ENCODE measurements at places on chromosomes 6 and 20. TPM values are rescaled to one million over a fixed set of nuclear protein-coding genes. Genes with fewer than 3 reads are reported as not detected.

- H3K4me1 ChIP-seq = peaks cover 21% of the 10 kb centered on the region
- no peak overlapping the region for H3K27ac ChIP-seq
- H3K4me3 ChIP-seq = peak overlapping the region; percentile 88
- DNase-seq = no peak
- H3K27me3 ChIP-seq = peaks cover 2% of the 10 kb centered on the region
These were observed 898 bp downstream of the LAMA4 start for GRCh38 chr6:112253498-112253840.

- DNase-seq = no peak
- peaks cover 6% of the 10 kb centered on the region for H3K4me1 ChIP-seq
- H3K27ac ChIP-seq = no peak overlapping the region
- H3K27me3 ChIP-seq = no peaks in the 10 kb centered on the region
- H3K4me3 ChIP-seq = no peak overlapping the region
- no peaks in the 10 kb centered on the region for H3K36me3 ChIP-seq
These were observed 38.1 kb downstream of the TBPL1 start for GRCh38 chr6:133991096-133991593.

- H3K4me3 ChIP-seq = no peak overlapping the region
- no peaks in the 10 kb centered on the region for H3K27me3 ChIP-seq
- H3K4me1 ChIP-seq = no peaks in the 10 kb centered on the region
- no peak overlapping the region for H3K27ac ChIP-seq
- no peak for DNase-seq
These were observed 22.2 kb downstream of the PGBD1 start for GRCh38 chr6:28303570-28303969.

- H3K27ac ChIP-seq = no peak overlapping the region
- H3K4me1 ChIP-seq = peaks cover 5% of the 10 kb centered on the region
- H3K36me3 ChIP-seq = peaks cover 5% of the 10 kb centered on the region
- no peak for DNase-seq
- H3K4me3 ChIP-seq = no peak overlapping the region
These were observed 317.1 kb downstream of the ESR1 start for GRCh38 chr6:152124429-152125074.

- no peak for DNase-seq
- no peaks in the 10 kb centered on the region for H3K36me3 ChIP-seq
- peaks cover 1% of the 10 kb centered on the region for H3K27me3 ChIP-seq
- H3K27ac ChIP-seq = no peak overlapping the region
- no peak overlapping the region for H3K4me3 ChIP-seq
- peaks cover 11% of the 10 kb centered on the region for H3K4me1 ChIP-seq
These were observed 19.0 kb downstream of the ZBP1 start for GRCh38 chr20:57601211-57601570.

DNA sequence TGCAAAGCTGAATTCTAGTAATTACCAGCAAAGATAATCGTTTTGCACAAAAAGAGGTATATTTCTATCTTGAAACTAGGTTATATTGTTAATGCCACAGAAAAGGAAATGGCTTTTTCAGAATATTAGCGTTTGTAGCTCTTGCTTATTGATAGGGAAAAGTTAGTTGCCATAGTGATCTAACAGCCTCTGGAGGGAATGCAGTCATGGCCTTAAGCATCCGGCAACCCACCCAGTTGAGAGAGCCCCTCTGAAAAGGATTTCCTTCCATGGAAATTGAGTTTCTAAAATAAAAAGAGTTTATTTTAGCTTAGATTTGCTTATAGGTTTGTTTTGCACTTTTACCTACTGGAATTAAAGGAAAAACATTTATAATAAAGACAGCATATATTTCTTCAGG lies 224.5 kb downstream of the BCKDHB start:
- DNase-seq = no peak
- H3K27me3 ChIP-seq = no peaks in the 10 kb centered on the region
- H3K27ac ChIP-seq = peak overlapping the region; percentile 65
- H3K4me1 ChIP-seq = peaks cover 3% of the 10 kb centered on the region

- no peak overlapping the region for H3K27ac ChIP-seq
- H3K36me3 ChIP-seq = no peaks in the 10 kb centered on the region
- H3K4me3 ChIP-seq = no peak overlapping the region
- no peaks in the 10 kb centered on the region for H3K27me3 ChIP-seq
- no peaks in the 10 kb centered on the region for H3K4me1 ChIP-seq
- no peak for DNase-seq
These were observed 354.1 kb downstream of the RFPL4B start for GRCh38 chr6:112701201-112701600.

DNA sequence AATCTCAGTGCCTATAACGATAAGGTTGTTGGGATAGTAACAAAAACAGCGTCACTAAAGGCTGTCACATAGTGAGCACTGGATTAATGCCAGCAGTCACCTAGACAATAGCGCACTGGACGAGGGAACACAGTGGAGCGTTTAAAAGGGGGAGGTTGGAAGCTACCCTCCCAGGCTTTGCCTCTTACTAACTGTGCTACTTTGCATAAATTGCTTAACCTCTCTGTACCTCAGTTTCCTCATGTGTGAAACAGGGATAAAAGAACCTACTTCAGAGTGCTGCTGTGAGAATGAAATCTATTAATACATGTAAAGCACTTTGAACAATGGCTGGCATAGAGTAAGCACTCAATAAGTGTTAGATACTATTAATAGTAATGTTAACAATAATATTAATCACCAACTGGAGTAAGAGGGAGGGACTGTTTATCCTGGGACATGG lies 10.5 kb downstream of the BCL2L1 start:
- peaks cover 18% of the 10 kb centered on the region for H3K36me3 ChIP-seq
- no peak overlapping the region for H3K4me3 ChIP-seq
- H3K27me3 ChIP-seq = peaks cover 6% of the 10 kb centered on the region
- peak overlapping the region; percentile 99 for H3K27ac ChIP-seq

DNA sequence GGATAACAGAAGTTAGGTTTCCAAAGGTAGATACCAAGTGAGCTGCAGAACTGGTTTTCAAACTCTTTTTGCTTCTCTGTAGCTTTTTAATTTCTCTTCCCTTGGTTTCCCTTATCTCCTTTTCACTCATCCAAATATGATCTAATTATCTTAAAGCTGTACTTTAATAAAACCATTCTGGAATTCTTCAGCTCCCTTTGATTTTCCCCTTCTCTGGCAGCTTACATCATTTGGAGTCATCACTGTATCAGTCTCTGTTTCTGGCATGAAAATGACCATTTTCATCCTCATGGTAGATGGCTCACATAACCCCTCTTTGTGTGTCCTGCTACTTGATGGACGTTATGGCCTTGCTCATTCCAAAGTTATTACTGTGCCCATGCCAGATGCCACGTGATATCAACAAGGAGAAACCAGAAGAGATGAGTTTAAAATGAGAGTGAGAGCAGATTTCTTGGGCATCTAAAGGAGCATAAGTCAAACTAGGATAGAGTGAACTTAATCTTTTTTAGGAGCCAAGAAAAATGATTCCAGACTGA lies 620.2 kb downstream of the QKI start:
- DNase-seq = no peak
- no peaks in the 10 kb centered on the region for H3K4me1 ChIP-seq
- H3K27me3 ChIP-seq = no peaks in the 10 kb centered on the region
- H3K27ac ChIP-seq = no peak overlapping the region

- no peak for DNase-seq
- H3K27ac ChIP-seq = no peak overlapping the region
- peaks cover 18% of the 10 kb centered on the region for H3K36me3 ChIP-seq
- no peak overlapping the region for H3K4me3 ChIP-seq
- no peaks in the 10 kb centered on the region for H3K4me1 ChIP-seq
- H3K27me3 ChIP-seq = no peaks in the 10 kb centered on the region
These were observed 39.6 kb upstream of the MROH8 start for GRCh38 chr20:37218976-37219375.

DNA sequence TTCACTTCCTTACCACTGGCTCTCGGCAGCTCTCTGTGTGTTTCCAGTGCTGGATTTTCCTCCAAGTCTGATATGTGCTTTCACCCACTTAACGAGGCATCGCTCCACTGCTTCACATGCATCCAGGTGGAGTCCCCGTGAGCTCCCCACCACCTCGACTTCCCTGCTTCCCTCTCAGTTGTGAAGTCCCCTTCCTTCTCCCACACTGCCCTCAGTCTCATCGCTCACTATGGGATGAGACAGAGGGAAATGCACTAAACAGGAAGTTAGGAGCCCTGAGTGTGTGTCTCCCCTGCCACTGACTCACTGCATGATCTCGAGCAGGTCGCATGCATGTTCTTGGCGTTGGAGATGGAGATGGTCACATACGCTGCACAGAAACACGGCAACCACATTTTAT lies 84.0 kb downstream of the MTHFD1L start:
- no peak overlapping the region for H3K4me3 ChIP-seq
- no peak overlapping the region for H3K27ac ChIP-seq
- DNase-seq = no peak
- no peaks in the 10 kb centered on the region for H3K4me1 ChIP-seq
- peaks cover 2% of the 10 kb centered on the region for H3K27me3 ChIP-seq

DNA sequence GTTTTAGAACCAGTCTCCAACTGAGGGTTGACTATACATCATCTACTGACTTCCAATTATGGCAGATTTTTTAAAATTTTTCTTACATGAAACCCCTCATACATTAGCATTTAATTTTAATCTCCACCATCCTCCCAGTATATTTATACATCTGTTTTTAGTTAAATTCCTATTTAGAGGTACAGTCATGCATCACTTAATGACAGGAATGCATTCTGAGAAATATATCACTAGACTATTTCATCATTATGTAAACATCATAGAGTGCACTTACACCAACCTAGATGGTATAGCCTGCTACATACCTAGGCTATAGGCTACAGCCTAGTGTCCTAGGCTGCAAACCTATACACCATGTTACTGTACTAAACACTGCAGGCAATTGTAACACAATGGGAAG lies 316.7 kb upstream of the MARCKS start:
- no peaks in the 10 kb centered on the region for H3K36me3 ChIP-seq
- no peaks in the 10 kb centered on the region for H3K4me1 ChIP-seq
- H3K4me3 ChIP-seq = no peak overlapping the region

- no peaks in the 10 kb centered on the region for H3K4me1 ChIP-seq
- no peak overlapping the region for H3K27ac ChIP-seq
- no peak overlapping the region for H3K4me3 ChIP-seq
- DNase-seq = no peak
These were observed 649.1 kb downstream of the EPM2A start for GRCh38 chr6:145086197-145086596.

DNA sequence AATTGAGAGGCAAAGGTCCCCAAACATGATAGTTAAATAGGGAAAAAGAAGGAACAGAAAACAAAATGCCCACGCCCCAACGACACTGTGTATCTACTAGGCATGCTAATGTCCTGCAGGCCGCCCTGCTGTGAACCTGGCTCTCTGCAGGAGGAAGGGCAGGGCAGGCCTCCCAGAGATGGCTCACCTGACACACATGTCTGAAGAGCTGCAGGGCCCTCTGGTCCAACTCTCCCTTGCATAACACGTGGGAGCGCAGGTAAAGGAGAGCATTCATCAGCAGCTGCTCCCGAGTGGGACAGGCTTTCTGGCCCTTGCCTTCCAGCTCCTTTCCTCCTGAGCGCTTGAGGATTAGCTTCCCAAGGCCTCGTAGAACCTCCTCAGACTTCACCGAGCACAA lies 53.7 kb upstream of the LYRM2 start:
- no peak for DNase-seq
- peaks cover 33% of the 10 kb centered on the region for H3K36me3 ChIP-seq
- H3K4me3 ChIP-seq = no peak overlapping the region
- peaks cover 1% of the 10 kb centered on the region for H3K27me3 ChIP-seq
- peaks cover 39% of the 10 kb centered on the region for H3K4me1 ChIP-seq
- H3K27ac ChIP-seq = no peak overlapping the region

- H3K36me3 ChIP-seq = no peaks in the 10 kb centered on the region
- no peak overlapping the region for H3K27ac ChIP-seq
- no peak overlapping the region for H3K4me3 ChIP-seq
These were observed 114.2 kb downstream of the SNX5 start for GRCh38 chr20:17854307-17854903.

DNA sequence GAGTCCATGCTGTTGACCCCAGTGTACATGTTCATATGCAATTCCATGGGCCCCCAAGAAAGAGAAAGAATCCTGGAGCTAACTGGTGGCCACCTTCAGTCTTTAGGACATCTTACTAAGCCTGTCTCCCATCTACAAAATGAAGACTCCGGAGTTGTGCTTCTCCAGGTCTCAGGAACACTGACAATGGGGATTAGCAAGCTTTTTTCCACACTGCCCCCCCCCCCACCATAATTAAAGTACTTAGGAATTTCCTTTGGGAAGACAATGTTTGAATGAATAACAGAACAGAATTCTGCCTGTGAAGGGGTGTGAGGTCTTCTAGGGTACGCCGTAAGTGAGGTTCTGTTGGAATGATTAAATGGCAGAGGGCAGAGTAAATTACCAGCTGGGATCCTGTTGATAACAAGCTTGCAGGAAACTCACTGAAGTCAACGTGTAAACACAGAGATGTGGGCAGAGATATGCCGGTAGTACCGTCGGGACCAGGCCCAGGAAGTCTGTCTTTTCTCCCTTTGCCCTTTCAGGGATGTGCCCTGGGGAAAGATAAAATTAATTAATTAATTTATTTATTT lies 63.1 kb downstream of the ANKRD6 start:
- H3K36me3 ChIP-seq = no peaks in the 10 kb centered on the region
- no peak overlapping the region for H3K4me3 ChIP-seq
- peak; percentile 34 for DNase-seq
- peaks cover 5% of the 10 kb centered on the region for H3K27me3 ChIP-seq

DNA sequence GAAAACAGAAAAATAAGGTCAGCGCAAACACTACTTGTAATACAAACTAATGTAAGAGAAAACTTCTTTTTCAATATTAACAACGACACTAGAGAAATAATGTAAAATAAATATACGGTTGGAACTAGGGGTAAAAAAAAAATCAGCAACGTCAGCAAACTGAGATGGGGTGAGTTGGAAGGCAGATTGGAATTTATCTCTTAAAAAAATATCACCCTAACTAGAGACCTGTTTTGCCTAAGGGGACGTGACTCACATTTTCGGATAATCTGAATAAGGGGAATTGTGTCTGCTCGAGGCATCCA lies 705 bp upstream of the UTRN start:
- H3K27ac ChIP-seq = peak overlapping the region; percentile 33
- no peak for DNase-seq
- H3K4me3 ChIP-seq = peak overlapping the region; percentile 90
- H3K4me1 ChIP-seq = peaks cover 8% of the 10 kb centered on the region

DNA sequence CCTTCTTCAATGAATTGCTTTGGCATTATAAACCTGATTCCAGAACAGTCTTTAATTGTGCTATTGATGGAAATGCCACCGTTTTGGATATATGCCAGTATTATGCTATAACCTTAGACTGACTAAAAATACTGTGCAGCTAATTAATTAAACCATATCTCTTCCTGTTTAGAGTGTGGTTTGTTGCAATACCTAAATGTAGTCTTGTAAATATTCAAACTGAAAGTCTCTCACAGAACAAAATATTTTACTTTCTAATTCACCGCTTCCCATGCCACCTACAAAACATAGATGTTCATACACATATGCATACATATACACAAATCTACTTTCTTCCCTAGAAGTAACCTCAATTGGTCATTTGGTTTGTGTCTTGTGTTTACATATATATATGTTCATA lies 126.6 kb downstream of the SIM1 start:
- peaks cover 2% of the 10 kb centered on the region for H3K4me1 ChIP-seq
- DNase-seq = no peak
- H3K27me3 ChIP-seq = no peaks in the 10 kb centered on the region
- H3K4me3 ChIP-seq = no peak overlapping the region
- H3K36me3 ChIP-seq = no peaks in the 10 kb centered on the region

- H3K4me1 ChIP-seq = peaks cover 24% of the 10 kb centered on the region
- H3K36me3 ChIP-seq = peaks cover 31% of the 10 kb centered on the region
- H3K27ac ChIP-seq = no peak overlapping the region
- H3K27me3 ChIP-seq = peaks cover 7% of the 10 kb centered on the region
- H3K4me3 ChIP-seq = no peak overlapping the region
These were observed 2.1 kb downstream of the SERPINB9 start for GRCh38 chr6:2900821-2901644.

The HLA-G gene
- 0.41 TPM for total RNA-seq

The ADAM33 gene
- 0.23 TPM for total RNA-seq

The APCDD1L gene
- not detected for total RNA-seq

The GPR31 gene
- total RNA-seq = not detected

The SLC22A23 gene
- total RNA-seq = 72.7 TPM

Data from endothelial cell (in vitro differentiated cells).